Cardiac atrium fibroblast (primary cell): ENCODE measurements at places on chromosomes 7 and 10. TPM values are rescaled to one million over a fixed set of nuclear protein-coding genes. Genes with fewer than 3 reads are reported as not detected.

Gene CTNNA3
- not detected in 2 replicates for total RNA-seq

Gene VSIR
- 13.9 and 32.5 TPM in 2 replicates for total RNA-seq

Gene THSD7A
- 2.6 and 3.1 TPM in 2 replicates for total RNA-seq

Gene IDI2
- total RNA-seq: not detected in 2 replicates
